NCI-H146 (cell line): ENCODE measurements at places on chromosomes 11 and 22.

GRCh38 chr11:27228232-27228905, 134.6 kb downstream of the CCDC34 start:
- peak; percentile 45 for DNase-seq

DNA sequence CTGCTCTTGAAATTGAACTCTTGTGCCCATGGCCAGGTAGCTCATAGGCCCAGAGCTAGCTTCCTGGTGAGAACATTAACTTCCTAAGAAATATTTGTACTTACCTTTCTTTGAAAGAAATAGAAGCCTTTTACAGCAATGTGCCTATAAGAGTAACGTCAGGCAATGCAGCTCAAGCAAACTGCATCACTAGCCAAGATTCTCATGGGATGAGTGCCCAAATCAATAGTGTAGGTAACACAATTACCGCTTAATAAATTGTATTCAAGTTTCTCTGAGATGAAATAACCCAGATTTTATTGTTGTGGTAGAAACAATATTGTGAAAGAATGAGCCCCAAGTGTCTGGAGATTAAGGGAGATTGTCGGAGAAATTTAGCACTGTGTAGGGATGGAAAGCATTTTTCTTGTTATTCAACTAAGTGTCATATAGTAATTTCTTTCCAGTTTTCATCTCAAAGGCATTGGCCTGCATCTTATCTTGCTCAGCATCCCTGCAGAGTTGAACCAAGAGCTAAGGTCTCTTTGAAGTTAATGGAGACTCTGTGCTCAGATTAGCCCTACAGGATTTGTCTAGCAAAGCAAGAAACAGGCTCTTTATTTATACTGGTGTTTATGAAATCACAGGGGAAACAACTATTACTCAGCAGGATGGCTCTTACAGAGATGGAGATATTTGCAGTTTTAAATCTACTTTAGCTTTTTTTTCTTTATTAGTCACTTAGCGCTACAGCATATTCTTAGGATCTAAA, 321.0 kb upstream of the PDGFD start:
- DNase-seq = no peak

GRCh38 chr22:38867471-38868285, 4.3 kb downstream of the CBX6 start:
- DNase-seq = no peak

DNA sequence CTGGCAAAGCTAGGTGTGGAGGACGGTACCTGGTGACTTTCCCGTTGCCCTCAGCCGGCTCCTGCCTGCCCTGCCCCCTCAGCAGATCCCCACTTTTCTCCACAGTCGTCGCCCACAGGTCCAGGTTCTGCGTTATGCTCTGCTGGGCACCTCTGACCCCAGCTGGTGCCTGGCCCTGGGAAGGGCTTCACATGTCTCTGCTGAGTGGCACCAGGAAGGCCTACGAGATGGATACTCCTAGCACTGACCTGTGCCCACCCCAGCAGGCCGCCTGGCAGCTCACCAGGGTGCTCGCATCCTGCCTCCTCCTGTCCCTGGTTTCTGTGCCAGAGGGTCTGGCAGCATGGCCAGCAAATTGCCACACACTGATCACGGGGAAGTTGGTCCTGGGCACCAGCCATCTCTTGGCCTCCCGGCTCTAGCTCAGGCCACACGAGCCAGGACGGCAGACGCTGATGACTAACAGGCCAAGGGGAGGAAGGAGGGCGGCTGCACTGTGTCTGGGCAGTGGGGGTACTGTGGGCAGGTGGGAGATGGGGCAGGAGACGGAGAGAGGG, 13.8 kb downstream of the CARS1 start:
- no peak for DNase-seq

DNA sequence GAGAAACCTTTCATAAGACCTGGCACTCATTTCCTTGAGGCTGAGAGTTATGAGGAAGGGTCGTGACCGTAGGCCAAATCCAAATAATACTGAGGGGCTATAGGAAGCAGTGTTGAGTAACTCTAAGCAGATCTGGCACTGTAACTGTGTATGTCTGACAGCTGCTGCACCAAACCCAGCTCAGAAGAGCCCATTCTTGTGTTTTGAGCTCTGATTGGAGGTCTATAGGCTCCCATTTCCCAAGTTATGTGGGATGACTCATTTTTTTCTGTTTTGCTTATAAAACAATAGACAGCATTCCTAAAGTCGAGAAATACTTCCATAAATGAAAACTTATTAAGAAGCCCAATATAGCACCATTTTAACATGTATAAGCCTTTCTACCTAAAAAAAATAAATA, 645.8 kb downstream of the DLG2 start:
- DNase-seq = no peak
